ENCODE measurements at places on chromosomes 2 and 18.
A peak's percentile ranks its signal among the peaks of the same experiment; 100 is the strongest.

- DNase-seq = peak; percentile 46
These were observed 9.2 kb downstream of the HS6ST1 start for GRCh38 chr2:128309280-128310093.

DNA sequence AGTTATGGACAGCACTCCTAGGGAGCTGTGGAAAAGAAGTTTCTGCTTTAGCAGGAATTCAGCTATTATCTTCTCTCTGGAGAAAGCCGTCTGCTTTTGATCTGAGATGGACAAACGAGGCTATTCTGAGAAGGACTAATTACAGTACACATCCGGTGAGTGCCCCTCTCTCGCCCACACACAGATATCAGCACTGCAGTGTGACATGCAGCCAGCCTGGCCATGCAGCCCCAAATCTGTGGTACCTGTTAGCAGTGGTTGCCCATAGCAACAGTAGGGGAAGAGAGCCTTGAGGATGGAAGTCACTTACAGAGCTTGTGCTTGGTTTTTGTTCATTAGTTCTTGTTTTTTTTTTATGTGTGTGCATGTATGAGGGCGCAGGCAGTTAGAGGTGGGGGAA lies 73.9 kb upstream of the TRIB2 start:
- DNase-seq = no peak

DNA sequence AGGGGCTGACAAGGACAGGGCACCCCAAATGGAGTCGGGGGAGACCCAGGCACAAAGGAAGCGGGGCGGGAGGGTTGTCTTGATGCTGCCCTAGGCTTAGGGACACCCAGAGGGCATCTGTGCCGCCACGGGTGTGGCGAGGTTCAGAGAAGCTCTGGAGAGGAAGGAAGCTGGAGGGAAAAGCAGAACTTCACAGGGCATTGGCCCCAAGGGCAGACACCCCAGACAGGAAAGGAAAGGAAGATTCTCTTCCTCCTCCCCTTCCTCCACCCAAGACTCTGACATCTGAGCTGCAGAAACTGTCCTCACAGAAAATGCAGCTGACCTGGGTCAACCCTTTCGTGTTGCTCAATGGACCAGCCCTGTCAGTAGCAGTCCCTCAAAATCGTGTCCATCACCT lies 25.6 kb downstream of the DNMT3A start:
- no peak for DNase-seq

DNA sequence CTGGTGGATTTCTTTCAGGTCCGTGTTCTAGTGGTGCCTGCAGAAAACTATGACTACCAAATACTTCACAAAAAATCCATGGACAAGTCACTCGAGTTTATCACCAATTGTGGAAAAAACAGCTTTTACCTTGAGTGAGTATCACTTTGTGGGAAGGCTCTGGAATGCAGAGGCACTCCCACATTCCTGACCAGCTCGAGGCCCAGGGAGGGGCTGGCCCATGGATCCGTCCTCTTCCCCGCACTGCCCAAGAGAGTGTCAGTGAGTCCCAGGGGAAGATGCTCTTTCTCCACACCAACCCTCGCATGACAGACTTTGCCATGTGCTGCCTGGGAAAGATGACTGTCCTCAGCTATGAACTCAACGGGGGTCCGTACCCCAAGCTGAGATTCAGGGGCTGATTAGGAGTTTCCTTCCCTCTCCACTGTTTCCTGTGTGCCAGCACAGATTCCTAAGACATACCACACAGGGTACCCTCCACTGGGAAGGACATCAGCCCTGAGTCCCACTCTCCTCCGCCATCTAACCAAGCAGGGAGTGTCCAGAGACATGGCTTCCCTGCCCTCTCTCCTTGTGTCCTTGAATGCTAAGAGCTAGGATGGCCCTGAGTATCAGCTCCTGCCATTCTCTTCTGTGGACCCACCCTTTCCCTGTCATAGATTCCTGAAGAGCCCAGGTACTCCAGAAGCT lies 155.9 kb downstream of the LAMA3 start:
- peak; percentile 84 for DNase-seq

DNA sequence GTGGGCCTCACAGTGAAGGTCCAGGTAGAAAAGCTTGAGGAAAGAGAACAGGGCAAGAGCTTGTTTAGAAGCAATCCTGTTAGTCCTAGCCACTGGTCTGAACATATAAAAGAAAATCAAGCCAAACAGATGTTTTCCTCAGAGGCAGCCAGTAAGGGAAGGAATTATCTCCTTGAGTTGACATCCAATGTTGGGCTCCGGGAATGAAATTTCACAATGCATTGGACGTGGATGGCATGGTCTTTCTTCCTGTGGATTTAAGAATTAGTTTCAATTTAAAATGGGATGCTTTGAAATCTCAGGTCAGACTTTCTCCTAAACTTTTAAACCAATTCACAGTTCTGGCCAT lies 92.1 kb downstream of the ACKR3 start:
- no peak for DNase-seq

- peak; percentile 97 for DNase-seq
These were observed at the start of gene NPHP1 for GRCh38 chr2:110204408-110205385. TSS of gene NPHP1 (minus strand) at chr2:110205013. CDS start at chr2:110204968, 45 bp downstream.

DNA sequence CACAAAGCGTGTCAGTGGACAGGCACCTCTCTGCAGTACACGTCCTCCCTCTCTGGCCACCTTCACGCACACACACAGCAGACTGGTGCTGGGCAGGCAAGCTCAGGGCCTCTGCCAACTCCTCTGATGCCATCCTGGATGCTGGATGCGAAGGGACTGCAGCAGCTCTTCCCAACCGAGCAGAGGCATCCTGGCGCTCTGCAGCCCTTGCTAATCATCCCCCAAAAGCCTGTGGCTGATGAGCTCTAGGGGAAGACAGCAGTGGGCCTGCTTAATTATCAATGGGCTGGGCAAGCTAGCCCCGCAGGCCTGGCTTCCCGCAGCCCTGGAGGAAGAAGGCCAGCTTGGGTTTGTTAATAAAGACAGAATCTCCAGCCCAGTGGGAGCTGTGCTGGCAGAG lies 71.3 kb upstream of the TEX51 start:
- no peak for DNase-seq

- DNase-seq = no peak
These were observed 3.6 kb upstream of the KYNU start for GRCh38 chr2:142873831-142874287.

DNA sequence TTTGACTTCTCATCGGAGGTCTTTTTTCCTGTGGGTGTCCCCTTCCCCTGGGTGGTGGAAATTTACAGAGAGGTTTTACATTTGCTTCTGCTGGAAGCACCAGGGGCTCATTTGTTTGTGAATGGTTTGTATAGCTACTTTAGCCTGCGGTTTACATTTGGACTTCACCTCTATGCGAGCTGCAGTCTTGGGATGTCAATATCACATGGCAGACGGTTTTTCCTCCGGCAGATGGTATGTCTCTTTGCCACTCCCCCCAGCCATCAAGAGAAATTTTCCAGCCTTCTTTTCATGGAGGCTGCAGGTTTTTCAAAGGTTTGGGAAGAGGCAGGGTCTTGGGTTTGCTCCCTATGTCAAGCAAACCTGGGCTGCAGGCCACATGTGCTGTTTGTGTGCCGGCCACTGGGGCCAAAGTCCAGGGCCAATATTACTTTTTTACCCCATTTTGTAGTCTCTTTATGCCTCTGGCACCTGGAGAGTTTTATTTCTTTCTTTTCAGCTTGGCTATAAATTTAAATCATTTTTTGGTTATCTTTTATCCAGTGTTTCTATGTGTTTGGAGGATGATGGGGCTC lies 23.9 kb upstream of the BOD1L2 start:
- no peak for DNase-seq

- no peak for DNase-seq
These were observed 29.2 kb upstream of the CTAGE1 start for GRCh38 chr18:22446911-22447310.

DNA sequence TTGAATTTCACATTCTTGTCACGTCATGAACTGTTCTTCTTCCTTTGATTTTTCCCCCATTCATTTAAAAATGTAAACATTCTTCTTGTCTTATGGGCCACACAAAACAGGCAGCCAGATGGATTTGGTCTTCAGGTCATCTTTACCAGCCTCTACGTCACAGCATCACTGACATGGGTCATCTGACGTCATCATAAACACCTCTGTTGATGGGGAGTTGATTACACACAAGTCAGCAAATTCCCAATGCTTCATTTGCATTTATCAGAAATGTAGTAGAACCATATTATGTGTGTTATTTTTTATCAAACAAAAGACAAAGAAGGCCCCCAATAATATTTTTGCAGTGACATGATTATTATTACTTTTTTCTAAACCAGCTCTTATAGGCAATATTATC lies 777.9 kb downstream of the DCC start:
- DNase-seq = no peak

GRCh38 chr2:183081911-183082310 lies 3.4 kb downstream of the DUSP19 start:
- DNase-seq = no peak

- DNase-seq = no peak
These were observed 54.6 kb downstream of the GALR1 start for GRCh38 chr18:77304268-77304667.

DNA sequence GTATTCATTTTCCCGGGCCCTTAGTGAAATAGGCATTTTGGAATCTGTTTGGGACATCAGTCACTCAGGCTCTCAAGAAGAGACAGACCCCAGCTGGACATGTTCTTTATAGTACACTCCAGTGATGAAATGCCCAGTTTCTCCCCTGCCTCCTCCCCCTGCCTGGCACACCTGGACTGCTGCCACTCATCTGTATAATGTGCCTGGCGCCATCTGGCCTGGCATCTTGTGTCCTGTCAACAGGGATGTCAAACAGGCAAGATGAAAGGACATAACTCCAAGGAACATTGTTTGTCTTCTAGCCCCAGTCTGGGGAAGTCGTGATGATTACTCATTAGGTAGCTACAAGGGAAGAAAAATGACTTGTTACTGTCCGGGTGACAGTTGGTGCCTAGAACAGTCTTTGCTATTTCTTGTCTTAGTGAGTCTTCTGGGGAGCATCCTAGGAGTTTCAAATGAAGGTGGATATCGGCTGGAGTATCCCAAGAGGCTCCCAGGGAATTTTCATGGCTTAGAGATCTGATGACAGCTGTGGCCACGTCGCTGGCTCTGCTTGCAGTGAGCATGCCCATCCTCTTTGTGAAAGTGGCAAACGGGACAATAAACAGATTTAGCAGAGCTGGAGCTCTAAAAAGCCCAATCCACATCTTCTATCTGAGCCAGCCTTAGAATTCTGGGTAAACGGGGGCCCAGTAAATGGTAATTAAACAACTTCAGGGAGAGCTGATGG lies 153.6 kb downstream of the ALK start:
- no peak for DNase-seq

DNA sequence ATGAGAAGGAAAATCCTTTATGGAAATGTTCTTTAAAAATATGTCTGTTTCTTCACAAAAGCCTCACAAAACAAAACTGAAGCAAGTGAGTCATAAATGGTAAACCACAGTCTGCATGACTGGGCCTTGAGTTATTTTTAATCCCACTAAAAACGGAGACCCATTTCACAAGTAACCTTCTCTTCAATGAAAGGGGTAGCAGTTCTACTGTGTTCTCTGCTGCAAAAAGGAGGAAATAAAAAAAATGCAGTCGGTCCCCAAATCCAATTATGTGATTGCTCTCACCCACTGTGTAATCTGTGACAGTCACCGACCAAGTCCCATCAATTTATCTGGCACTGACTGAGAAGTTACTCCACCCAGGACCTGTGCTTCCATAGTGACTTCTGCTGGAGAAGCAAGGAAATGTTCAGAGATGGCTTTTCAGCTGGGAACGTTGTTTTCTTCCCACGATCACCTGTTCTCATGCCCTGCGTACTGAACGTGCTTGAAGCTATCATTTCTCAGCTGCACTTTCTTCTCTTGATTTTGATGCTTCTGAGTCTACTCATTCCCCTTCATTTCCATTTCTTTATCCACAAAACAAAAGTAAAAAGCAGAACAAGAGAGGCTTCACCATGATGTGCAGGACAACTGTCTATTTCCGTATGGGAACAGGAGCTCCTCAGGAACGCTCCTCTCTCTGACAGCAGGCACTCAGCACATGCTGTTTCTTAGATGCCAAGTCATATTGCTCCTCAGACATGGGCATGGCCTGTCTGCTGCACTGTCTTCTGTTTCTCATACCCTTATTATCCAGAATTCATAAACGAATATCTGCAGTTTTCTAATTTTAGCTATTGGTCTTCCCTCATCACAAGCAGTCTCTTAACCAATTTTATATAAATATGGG lies 80.0 kb upstream of the TMEM200C start:
- peak; percentile 24 for DNase-seq

GRCh38 chr2:156437272-156437930 lies 1.2 kb downstream of the GPD2 start:
- no peak for DNase-seq

DNA sequence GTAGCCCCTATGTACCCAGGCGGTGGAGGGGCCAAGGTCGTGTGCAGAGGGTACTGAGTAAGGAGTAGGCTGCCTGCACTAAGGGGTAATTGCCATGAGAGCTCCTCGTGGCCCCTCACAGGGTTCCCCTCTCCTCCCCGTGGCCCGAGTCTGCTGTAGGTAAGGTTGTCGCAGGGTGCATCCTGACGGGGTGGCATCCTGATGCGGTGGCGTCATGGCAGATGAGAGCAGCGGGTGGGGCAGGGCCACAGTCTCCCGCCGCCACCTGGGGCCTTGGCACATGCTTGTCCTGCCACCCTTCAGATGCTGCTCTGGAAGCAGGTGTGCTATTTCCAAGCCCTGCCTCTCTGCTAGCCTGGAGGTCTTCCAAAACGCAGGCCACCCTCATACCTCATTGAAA lies 89.7 kb downstream of the EIPR1 start:
- DNase-seq = peak; percentile 29
